ENCODE measurements at places on chromosomes 12 and 14.
A peak's percentile ranks its signal among the peaks of the same experiment; 100 is the strongest.

- DNase-seq = peak; percentile 50
These were observed 1.8 kb downstream of the ELK3 start for GRCh38 chr12:96195845-96196451.

DNA sequence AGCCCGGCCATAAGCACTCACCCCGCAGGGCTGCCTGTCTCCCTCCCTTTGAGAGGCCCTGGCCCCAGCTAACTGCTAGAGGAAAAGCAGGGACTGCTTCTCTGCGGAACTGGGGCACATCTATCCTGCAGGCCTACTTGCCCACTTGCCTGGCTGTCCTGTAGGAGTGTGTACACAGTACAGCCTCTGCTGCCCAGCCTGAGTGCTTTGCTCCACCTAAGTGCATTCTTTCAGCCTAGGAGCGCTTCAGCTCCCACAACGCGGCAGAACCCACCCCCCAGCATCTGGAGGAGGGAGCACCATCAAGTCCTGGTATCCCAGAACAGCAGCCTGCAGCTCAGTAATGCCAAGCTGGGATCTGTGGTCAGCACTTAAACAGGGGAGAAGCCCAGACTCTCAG lies 79.9 kb upstream of the CD163 start:
- DNase-seq = no peak

- DNase-seq = peak; percentile 91
These were observed 411 bp upstream of the DCAF4 start for GRCh38 chr14:72925815-72926291.

DNA sequence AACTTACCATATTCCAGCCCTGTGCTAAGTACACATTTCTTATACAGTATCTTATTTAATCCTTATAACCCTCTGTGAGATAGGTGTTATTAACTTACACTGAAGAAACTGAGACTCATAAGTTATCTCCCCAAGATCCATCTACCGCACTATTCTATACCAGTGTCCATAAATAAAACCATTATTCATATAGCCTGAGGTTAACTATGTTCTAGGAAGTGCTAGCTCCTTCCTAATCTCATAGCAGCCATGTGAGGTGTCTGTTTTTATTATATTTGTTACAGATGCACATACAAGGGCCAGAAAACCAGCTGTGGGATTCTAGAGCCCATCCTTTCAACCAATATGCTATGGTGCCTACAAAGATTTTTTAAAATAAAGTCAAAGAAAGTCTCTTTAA lies 100.3 kb upstream of the RAP1B start:
- no peak for DNase-seq

GRCh38 chr12:124730455-124730932 lies 133.2 kb downstream of the SCARB1 start:
- no peak for DNase-seq

GRCh38 chr12:104805186-104805585 lies 152.9 kb downstream of the SLC41A2 start:
- no peak for DNase-seq

DNA sequence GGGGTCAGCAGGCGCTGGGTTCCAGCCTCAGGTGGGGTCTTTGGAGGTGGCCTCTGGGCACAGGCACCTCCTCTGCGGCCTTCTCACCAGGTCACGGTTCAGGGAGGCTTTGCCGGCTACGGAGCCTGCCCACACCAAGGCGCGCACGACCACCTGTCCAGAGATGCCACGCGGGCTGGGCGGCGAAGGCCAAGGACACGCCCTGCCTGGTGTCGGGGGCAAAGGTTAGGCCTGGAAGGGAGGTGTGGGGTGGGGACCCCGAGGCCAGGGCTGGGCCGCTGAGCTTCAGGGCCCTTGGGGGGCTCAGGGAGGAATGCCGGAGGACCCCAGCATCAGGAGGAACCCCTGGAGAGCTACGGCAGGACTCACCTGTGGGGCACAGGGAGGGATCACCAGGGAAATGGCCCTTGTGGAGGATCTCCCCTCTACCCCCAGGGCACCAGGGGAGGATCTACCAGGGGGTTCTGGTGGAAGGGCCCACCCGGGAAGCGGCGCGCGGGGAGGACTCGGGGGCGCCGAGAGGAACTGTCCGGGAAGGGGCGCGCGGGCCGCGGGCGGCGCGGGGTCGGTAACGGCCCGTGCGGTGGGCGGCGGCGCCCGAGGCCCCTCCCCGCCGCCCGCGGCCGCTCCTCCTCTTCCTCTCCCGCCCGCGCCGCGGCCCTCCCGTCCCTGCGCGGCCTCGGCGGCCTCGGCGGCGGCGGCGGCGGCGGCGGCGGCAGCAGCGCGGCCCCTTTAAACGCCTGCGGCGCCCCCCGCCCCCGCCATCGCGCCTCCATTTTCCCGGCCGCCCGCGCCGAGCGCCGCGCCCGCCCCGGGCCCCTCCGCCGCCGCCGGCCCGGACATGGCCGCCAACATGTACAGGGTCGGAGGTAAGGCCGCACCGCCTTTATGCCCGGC lies at the start of gene MTA1:
Gene MTA1, plus strand, starts transcription at position 633 of the 897 bp plus-strand sequence. Its CDS starts 209 bp downstream, at position 842.
- peak; percentile 35 for DNase-seq

- no peak for DNase-seq
These were observed 70.7 kb upstream of the GALNT9 start for GRCh38 chr12:132400011-132400641.

GRCh38 chr12:68069275-68069674 lies 80.0 kb downstream of the IFNG-AS1 start:
- no peak for DNase-seq

DNA sequence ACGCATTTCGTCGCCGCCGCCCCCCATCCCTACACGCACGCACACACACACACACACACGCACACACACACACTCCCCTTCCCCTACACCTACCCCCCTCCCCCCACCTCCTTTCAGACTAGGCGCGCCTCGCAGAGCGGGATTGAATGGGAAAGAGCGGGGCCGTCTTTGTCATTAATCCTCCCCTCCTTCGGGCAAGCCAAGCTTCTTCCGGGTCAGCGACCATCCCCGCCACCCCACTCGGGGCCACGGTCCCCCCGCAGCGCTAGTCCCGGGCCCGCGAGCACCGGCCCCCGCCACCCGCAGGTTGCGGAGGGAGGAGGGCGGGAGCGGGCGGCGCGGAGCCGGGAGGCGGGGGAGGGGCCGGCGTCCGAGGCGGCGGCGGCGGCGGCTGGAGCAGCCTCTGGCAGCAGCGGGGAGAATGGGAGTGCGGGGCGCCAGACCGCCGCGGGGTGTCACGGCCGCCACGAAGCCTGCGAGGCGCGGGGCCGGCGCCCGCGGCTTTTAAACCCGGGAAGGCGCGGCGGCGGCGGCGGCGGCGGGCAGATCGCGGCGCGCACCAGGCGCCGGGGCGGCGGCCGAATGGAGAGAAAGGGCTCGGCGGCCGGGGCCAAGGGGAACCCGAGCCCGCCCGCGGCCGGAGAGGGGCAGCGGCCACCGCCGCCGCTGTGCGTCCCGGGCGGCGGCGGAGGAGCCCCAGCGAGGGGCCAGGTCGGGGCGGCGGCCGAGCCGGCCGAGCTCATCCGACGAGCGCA lies at the start of gene TTC9:
Gene TTC9, plus strand, starts transcription at position 369 of the 755 bp plus-strand sequence. Its CDS starts 214 bp downstream, at position 583.
- peak; percentile 36 for DNase-seq

GRCh38 chr12:97862072-97862471 lies 399.5 kb downstream of the RMST start:
- no peak for DNase-seq

DNA sequence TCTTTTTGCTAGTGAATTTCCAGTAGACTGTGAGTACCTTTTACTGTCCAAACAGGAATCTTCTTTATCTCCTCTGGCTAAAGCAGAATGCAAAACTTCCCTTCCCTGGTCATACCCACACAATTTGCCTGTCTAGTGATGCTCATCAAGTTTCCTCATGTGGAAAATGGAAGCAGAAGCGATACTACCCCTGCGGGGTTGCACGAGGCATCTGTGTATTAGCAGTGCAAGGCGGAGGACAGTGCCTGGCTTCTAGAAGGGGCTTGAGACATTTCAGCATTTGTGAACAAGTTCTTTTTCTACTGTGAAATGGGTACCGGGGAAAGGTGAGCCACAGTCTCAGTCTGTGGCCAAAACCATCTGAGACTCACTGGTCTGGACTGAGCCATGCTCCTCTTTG lies 340.9 kb downstream of the AACS start:
- no peak for DNase-seq

GRCh38 chr14:63647696-63648410 lies 6.2 kb upstream of the WDR89 start:
- no peak for DNase-seq

GRCh38 chr12:29545102-29545467 lies 47.6 kb upstream of the OVCH1 start:
- no peak for DNase-seq

DNA sequence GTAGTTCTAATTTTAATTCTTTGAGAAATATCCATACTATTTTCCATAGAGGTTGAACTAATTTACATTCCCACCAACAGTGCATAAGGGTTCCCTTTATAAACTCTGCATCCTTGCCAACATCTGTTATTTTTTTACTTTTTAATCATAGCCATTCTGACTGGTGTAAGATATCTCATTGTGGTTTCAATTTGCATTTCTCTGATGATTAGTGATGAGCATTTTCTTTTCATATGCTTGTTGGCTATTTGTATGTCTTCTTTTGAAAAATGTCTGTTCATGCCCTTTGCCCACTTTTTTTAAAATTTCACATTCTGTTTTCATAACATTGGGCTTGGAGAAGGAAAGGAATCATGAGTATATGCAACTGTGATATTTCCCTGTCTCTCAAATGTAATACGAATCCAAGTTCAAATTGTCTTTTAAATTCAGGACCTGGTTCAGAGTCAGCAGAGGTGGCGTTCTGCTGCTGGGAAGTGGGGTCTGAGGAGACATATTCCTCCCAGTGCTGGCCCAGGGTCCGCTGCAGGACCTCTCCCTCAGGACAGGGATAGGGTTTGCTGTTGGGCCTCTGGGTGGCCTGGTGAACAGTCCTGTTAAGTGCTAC lies 81.2 kb upstream of the ETV6 start:
- DNase-seq = no peak

DNA sequence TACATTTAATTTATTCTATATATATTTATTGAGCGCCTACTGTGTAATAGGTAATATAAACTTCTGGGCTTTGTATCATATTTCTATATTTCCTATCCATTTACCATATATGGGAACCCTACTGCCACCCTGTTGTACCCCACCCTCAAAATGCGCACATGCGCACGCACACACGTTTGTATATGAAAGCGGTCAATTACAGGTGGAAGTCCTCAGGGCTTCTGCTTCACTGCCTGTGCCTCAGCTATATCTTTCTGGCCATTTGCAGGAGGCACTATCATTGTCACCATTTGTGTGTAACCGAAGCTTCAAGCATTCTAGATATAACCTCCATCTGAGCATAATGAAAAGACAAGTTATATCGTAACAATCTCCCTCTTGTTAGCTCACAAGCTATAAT lies 31.3 kb upstream of the KCNMB4 start:
- no peak for DNase-seq

DNA sequence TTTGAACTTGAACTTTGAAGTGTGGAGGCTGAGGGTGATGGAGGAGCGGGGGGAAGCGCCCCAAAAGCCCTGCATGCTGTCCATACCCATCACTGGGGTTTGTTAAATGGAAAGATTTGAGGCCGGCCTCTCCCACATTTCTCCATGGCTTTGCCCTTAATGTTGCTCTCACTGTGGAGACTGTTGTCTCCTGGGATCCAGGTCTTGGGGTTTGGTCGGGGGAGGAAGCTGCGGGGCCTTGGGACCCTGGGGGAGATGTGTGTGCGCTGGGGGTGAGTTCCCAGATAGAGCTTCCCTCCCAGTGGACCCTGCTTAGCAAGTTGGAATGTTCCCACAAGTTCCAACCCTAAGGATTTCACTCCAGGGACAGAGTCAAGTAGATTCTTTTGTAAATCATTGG lies 28.0 kb upstream of the LRTM2 start:
- DNase-seq = no peak

GRCh38 chr12:109263439-109263838 lies 45.6 kb downstream of the FOXN4 start:
- no peak for DNase-seq

DNA sequence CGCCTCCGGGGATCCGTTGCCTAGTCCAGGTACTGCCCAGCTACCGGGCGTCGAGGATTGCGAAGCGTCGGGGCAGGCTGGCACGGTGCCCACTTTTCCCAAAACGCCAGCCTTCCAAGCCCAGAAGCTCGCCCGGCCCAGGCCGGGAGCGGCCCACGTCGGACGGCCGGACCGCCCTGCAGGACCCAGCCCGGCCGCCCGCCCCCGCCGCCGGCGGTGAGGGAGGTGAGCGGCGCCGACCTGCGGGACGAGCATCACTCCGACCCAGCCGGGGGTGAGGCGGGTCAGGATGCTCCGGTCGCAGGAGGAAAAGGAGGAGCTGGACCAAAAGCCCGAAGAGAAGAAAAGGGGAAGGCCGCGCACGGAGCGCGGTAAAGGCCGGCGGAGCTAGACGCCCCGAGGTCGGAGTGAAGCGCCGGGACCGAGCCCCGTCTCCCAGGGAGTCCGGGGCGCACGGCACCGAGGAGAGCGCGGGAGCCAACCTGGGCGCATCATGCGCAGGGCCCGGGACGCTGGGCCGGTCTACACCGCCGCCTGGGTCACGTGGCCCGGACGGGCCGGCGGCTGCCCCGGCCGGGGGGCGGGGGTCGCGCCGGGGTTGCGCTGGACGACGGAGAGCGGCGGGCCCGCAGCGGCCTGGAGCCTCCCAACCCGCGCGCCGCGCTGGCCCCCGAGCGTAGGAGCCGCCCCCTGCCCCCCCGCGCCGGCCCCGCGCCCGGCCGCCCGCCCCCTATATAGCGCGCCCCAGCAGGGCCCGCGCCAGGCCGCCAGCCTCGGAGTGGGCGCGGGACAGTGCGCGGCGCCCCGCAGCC lies at the start of gene AQP5:
Gene AQP5, plus strand, starts transcription at position 762 of the 812 bp plus-strand sequence. CDS start 146 bp downstream, outside the sequence.
- no peak for DNase-seq

DNA sequence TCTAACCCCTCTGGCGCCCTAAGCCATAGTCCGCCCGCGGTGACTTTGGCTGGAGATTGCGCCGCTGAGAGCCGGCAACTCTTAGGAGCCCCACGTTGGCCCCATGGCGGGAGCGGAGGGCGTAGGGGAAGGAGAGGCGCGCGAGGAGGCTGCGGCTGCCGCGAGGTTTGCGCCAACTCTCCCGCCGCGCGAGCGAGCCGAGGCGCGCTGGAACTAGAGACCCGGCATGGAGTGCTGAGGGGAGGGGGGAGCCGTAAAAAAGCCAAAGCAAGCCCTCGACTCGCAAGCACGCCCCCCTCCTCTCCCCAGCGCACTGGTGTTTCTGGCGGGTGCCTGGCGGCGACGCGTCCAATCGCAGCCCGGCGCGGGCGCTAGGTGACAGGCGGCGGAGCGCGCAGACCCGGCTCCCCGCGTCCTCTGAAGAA lies at the start of gene SYT10:
Gene SYT10, minus strand, starts transcription at position 233 of the 425 bp plus-strand sequence. CDS start 297 bp downstream, outside the sequence.
- DNase-seq = no peak

- DNase-seq = no peak
These were observed 147.5 kb downstream of the ADCK1 start for GRCh38 chr14:77947372-77947771.

- no peak for DNase-seq
These were observed 282.9 kb downstream of the CCER1 start for GRCh38 chr12:90672081-90672480.

DNA sequence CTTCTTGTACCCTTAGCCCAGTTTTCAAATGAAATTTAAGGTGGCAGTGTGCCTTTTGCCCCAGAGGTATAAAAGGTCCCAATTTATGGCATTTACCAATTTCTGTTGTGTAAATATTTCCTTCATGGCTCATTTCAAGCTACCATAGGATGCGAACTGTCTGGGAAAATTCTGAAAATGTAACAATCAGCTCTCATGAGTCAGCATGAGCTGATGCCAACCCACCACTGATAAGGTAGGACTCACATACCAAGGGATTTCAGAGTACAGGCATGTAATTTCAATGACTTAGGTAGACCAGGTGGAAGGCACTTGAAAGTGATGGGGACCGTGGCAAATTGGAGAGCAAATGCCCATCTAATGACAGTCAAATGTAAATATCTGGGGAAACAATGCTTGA lies 169.5 kb downstream of the TTC8 start:
- no peak for DNase-seq

GRCh38 chr12:53644133-53644532 lies 18.0 kb upstream of the ATF7 start:
- no peak for DNase-seq

Data from stimulated activated CD4-positive, alpha-beta T cell treated with anti-CD3 and anti-CD28 coated beads, Interleukin-4, amount 100 ng/mL, for 4 hours (primary cell).